ENCODE measurements at places on chromosomes 16 and 17.

- no peak for DNase-seq
Measured at GRCh38 chr17:7094652-7095019, 14.6 kb upstream of the CLEC10A start.

DNA sequence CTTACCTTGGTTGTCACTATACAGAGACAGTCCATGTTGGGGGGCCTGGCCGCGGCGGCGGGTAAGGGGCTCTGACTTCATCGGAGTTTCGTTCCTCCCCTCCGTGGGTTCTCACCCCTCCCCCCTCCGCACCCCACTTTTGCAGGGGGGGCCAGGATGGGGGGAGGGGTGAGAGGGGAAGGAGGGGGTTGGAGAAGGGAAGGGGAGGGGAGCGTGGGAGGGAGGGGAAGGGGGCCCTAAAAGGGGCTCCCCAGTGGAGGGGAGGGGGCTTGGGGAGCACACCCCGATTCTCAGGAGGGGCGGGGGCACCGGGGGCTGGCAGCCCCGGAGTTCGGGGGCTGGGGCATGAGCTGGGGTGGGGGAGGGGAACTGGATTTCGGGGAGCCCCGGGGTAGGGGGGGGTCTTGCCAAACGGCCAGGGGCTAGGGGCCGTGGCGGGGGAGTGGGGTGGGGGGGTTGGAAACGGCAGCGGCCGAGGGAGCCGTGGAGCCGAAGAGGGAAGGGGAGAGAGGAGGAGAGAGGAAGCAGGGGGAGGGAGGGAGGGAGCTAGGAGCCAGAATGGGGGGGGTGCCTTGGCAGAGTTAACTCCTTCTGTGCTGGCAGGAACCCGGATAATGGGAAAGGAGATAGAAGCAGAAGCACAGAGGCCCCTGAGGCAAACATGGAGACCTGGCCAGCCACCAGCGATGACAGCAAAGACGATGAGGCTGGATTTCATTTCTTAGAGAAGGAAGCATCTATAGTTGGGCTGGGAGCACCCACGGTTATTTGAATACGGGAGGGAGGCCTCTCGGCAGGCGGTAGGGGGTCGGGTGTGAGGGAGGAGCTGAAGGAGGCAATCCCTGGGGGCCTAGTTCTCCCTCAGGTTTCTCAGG lies 2.3 kb downstream of the DLG4 start:
- DNase-seq: no peak

DNA sequence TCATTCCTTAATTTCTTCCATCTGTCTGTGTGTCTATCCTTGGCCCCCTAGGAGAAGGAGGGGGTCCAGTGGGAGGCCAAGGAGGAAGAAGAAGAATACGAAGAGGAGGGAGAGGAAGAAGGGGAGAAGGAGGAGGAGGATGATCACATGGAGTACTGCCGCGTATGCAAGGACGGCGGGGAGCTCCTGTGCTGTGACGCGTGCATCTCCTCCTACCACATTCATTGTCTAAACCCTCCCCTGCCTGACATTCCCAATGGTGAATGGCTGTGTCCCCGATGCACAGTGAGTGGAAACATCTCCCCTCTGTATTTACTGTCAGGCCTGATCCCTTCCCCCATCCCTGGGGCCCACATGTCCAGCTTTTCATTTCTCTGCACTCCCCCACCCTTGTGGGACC lies 6.3 kb downstream of the CHD3 start:
- no peak for DNase-seq

DNA sequence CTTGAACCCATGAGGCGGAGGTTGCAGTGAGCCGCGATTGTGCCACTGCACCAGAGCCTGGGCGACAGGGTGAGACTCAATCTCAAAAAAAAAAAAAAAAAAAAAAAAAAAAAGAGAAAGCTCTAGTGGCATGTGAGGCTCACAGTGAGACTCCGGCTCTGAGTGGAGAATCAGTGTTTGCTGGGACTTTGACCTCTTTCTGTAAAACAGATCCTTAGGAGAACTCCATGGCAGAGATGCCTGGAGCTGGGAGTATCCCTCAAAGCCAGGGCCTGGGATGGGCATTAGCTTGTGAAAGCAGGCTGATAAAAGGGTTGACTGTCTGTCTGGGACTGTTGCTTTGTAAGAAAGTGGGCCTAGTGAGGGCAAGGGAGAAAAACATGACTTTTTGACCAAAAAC lies 46.4 kb downstream of the ZNF207 start:
- DNase-seq: no peak

- no peak for DNase-seq
Measured at GRCh38 chr16:50381679-50382440, 13.1 kb upstream of the BRD7 start.

Measured in stimulated activated CD4-positive, alpha-beta T cell treated with anti-CD3 and anti-CD28 coated beads, Interleukin-2, amount 100 ng/mL, for 24 hours (primary cell).